SW 1271 (cell line): ENCODE measurements at places on chromosomes 4 and X.

DNA sequence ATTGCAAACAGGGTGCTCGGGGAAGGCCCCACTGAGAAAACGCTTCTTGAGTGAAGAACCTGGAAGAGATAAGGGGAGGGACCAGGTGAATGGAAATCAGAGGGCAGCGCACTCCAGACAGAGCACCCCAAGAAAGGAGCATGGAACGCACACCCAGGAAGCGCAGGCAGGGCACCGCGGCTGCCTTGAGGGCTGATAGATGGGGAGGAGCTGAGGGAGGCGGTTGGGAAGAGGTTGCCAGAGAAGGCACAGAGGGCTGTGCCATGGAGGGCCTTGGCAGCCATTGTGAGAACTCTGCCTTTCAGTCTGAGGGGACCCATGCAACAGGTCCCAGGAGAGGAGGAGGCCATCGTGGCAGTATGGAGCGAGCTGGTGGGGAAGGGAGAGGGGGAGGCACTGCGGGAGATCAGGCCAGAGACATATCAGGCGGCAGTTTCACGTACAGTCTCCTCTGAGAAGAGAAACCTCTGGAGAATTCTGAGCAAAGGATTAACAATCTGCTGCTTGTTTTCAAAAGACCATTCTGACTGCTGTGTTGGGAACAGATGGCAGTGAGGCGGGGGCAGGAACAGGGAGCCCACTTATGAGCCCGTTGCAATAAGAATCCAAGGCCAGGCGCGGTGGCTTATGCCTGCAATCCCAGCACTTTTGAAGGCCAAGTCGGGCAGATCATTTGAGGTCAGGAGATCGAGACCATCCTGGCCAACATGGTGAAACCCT lies 83.7 kb downstream of the PCYT1B start:
- no peak for DNase-seq

GRCh38 chr4:120977435-120977997 lies 55.0 kb upstream of the PRDM5 start:
- DNase-seq: no peak

DNA sequence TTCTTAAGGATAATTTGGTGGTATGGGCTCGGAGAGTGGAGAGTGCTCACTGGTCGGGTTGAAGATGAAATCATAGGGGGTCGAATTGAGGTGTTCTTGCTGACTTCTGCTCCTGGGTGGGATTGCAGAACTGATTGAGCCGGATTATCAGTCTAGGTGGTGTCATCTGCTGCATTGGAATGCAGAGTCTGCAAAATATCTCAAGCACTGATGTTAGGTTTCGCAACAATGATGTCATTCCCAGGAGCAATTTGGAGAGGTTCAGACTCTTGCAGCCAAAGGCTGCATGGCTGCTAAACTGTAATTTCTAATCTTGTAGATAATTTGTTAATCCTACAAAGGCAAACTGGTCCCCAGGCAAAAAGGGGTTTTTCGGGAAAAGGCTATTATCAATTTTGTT lies 67.7 kb downstream of the RHOH start:
- DNase-seq: no peak

DNA sequence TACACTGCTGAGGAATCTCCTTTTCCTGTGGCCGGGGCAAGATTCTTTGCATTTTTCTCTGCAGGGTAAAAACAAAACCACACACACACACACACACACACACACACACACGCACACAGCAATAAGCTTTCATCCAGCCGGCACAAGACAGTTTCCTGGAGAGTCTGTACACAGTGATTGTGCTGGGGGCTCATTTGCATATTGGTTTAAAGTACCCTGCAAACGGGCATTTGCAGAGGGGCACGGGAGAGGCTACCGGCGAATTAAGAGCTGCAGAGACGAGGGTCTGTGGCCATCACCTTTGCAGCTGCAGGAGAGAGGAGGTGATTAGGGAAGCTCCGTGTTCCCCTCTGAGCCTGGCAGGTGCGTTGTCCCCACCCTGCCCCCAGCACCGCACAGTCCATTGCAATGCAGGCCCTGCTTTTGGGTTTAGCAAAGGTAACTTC lies 219.9 kb downstream of the SHOX start:
- no peak for DNase-seq

- DNase-seq: no peak
These were observed 40.4 kb downstream of the MAP7D3 start for GRCh38 chrX:136210806-136211205.

GRCh38 chr4:87445964-87446363 lies 23.6 kb downstream of the NUDT9 start:
- no peak for DNase-seq

DNA sequence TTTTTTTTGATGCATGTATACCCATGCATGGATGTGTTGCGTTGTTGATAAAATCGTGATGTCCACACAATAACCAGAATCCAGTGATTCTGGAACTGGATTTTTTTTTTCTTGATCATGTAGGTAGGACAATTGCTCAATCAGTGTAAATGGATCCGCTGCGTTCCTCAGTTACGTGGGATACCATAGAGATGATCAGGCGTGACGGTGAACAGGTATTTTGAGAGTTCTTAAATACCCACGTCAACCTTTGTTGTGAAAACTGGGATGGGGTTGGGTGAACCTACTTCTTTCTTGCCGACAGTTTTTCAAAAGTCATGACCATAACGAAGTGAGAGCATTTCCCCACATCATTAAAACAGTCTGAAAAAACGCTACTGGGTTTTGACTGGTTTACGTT lies 913 bp upstream of the SMIM10L2A start:
- no peak for DNase-seq

DNA sequence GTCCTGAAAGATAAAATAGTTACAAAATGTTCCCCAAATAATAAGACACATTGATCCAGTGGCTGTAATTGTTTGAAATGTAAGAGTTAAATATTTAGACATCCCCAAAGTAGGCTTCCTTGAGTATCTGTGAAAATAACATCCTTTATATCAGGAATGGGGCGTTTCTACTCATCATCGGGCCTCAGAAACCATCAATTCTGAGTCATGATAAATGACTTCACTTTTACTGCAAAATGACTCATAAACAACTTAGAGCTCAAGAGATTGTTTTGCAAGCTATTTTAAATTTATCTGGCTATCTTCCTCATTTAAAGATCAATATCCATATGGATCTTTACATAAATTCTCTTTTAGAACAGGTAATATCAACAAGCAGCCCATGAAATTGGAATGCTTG lies 369.4 kb upstream of the CNKSR2 start:
- DNase-seq: peak; percentile 0

DNA sequence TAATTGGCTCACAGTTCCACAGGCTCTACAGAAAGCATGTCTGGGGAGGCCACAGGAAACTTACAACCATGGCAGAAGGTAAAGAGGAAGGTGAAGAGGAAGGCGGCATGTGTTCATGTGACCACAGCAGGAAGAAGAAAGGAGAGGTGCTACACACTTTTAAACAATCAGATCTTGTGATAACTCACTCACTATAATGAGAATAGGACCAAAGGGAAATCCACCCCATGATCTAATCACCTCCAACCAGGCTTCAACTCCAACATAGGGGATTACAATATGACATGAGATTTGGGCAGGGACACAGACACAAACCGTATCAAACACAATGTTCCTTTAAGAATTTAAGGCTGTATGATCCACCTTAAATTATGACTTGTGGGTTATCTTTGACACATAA lies 10.5 kb upstream of the PGM2 start:
- DNase-seq: no peak

GRCh38 chr4:8737075-8737474 lies 134.6 kb downstream of the HMX1 start:
- DNase-seq: no peak

- DNase-seq: no peak
These were observed 31.6 kb downstream of the TMEM31 start for GRCh38 chrX:103742339-103742738.

GRCh38 chr4:145520172-145520571 lies 38.5 kb downstream of the SMAD1 start:
- DNase-seq: no peak

DNA sequence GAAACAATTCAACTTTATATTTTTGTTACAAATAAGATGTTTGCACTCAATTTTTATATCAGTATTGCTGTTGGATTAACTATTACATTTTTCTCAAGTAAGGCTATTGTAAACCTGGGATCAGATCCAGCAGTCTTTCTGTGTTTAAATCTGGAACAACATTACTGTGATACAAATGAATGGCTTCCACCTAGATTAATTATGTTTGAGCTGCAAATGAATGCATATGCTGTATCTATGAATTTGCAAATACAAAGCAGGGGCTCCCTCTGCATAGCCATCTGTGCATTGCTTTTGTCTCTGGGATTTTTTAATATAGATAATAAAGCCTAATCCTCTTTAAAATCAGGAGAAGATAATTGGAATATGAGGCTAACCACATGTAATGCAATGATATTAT lies 69.8 kb upstream of the NEIL3 start:
- DNase-seq: no peak

- DNase-seq: peak; percentile 71
These were observed 75.0 kb downstream of the FAT4 start for GRCh38 chr4:125389713-125390112.

- no peak for DNase-seq
These were observed 223.5 kb upstream of the IGFBP7 start for GRCh38 chr4:57333684-57334083.

GRCh38 chrX:152038804-152039203 lies 64.3 kb upstream of the GABRE start:
- DNase-seq: no peak

DNA sequence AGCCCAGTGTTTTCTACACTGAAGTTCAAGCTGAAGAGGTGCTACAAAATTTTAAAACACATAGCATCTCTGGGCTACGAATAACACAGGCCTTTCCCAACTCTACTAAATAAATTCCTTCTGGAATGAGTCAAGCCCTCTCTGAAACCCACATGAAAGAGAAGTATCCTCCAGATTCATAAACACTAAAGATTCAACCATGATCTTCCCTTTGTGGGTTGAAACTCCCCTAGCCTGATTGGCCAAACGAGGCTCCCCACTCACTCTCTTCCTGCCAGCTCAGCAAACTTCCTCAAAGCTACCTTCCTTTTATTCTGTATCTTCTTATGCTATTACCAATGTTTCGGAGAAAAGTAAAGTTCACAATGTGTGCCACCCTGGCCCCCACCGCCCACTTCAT lies 95.4 kb downstream of the NKX6-1 start:
- no peak for DNase-seq

DNA sequence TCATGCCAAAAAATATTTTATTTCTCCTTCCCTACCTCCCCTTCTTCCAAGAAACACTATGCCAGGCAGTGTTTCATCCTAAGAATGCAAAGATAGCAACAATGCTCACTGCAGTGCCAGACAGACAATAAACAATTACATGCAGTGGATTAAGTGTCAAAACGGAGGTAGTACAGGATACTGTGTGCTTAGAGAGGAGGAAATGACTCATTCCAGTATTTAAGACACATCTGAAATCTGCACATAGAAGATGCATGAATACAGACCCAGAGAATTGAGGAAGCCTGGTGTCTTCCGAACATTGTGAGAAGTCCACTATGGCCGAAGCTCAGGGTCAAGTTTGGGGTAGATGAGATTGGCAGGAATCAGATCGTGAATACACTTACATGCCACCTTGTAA lies 326.4 kb downstream of the PPP3CA start:
- peak; percentile 49 for DNase-seq

GRCh38 chrX:116285501-116285900 lies 115.0 kb downstream of the AGTR2 start:
- no peak for DNase-seq
